ENCODE measurements at places on chromosomes 5 and 9.

- no peak for DNase-seq
Measured at GRCh38 chr9:130555968-130556367, 23.4 kb upstream of the FUBP3 start.

DNA sequence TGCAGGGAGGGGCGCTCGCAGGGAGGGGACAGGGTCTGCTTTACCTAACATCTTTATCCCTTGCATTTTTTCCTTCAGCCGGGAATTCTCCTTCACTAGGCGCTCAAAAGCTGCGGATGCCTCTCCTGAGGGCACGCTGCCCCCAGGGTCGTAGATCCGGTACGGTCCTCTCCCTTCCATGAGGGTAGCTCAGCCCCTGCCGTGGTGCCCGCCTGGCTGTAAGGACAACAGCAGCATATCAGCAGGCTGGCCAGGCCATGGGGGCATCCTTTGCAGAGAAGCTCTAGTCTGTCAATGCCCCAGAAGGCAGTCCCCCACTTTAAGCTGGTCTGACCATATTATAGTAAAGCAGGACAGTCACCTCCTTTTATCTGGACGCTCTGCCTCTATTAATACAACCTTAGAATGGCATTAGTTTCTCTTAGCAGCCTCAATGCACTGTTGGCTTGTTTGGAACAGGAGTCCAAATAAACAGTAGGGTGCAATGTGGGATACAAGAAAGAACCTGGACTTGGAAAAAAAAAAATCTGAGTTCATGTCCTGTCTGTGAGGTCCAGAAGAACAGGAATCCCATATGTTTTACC is 15.8 kb downstream of the TNIP1 start:
- no peak for DNase-seq

GRCh38 chr9:115944166-115944948 is 209.2 kb upstream of the PAPPA start:
- no peak for DNase-seq

DNA sequence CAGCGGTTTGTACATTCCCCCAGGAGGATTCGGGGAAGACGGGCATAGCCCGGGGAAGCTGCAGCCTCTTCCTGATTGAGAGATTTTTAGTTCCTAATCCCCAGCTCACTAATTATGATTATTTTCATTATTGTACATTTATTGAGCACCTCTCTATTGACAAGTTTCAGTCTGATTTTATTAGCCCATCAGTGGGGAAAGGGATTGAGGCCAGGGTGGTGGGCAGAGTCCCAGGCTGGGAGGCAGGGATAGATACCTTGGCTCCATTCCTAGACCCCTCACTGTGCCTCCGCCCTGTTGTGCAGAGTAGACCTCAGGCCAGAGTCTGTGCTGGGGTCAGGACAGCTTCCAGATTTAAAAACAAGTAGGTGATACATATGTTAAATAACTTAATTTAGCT is 27.2 kb downstream of the TCOF1 start:
- no peak for DNase-seq
